ENCODE measurements at places on chromosomes 1 and 21.

DNA sequence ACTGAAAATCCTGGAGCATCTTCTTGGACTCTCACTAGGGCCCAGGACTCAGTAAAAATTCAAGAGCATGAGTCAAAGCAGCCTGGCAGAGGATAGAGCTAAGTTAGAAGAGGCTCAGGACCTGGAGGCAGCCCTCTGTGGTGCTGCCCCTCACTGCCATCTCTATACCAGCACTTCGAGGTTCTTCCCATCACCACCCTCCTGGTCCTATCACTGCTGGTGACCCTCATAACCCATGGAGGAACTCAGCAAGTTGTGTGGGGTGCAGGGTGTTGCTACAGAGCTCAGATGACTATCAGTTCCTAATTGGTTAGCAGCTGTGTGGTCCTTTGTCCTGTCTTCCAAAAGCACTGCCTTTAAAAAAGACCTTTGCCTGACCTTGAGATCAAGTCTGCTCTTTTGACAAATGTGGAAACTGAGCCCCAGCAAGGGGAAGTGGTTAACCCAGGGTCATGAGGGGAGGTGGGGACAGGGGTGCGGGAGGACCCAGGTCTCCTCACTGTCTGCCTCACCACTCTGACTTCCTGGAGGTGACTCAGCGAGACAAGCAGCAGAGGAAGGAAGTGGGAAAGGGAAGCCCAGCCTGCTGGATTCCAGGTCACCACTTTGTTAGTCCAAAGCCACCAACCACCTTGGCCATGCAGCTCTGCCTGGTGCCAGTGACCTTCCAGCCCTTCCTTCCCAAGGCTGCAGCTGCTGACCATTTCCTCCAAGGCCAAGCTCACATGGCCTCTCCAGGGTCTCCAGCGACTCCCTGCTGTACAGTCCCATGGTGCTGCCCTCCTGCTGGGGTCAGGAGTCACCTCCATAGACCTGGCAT lies 199.4 kb upstream of the EDN2 start:
- no peak for DNase-seq

DNA sequence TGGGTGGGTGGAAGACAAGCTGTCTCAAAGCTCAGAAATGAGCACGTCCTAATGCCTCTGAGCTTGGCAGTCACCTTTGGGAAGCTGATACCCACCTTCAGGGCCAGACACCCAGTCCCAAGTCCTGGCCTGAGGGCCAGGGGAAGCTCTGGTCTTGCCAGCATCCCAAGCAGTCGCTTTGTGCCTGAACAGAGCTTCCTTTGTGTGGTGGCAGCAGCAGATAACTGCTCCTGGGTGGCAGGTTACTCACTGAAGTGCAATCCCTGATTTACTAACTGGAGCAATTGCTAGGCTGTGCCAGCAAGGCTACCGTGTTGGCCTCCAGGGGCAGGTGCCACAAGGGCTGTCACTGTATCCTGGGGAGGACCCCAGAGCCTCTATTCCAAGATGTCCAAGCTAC lies 40.4 kb upstream of the GRHL3 start:
- DNase-seq = no peak

GRCh38 chr1:10400013-10400412 lies 1.1 kb downstream of the PGD start:
- DNase-seq = no peak

DNA sequence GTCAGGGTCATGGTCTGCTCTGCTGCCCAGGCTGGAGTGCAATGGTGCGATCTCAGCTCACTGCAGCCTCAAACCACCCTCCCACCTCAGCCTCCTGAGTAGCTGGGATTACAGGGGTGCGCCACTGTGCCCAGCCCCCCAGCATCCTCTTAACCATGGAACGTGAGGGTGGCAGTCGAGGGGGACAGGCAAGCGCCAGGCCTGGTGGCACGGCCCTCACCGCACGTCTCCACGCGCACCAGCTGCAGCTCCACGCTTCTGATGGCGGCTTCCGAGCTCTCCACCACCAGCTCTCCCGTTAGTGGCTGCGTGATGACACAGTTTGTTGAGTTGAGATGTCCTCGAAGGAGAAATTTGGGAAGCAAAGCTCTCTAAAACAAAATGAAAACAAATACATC lies 39.1 kb downstream of the VPS26C start:
- no peak for DNase-seq

- DNase-seq = no peak
Observed at GRCh38 chr1:59142311-59143132, 154.4 kb upstream of the FGGY start.

- no peak for DNase-seq
Observed at GRCh38 chr21:35593000-35593502, 467.3 kb downstream of the SETD4 start.

DNA sequence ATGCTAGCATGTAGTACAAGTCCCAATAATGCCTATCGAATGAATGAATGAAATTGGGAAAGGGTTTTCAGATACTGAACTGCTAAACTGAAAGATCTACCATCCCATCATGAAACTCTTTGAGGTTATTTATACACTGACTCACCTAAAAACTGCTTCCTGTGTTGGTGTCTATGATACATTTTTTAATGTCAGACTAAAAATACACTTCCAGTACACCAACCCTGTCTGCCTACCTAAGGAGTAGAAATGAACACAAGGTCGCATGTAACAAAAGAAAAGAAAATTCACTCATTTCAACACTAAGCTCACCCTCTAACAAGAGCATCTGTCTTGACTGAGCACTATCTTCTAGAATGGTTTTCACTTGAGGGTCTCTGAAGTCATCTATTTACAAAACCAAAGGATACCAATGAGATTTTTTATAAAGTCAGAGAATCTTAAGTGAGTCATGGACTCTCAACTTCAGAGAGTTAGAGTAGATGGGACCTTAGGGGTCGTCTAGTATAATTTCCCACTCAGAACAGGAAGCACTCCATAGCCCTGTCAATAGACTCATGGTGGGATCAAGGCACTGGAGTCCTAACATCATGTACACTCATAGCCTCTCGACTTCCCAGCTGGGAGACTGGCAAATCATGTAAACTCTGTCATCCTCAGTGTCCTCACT lies 53.4 kb downstream of the WLS start:
- DNase-seq = no peak

DNA sequence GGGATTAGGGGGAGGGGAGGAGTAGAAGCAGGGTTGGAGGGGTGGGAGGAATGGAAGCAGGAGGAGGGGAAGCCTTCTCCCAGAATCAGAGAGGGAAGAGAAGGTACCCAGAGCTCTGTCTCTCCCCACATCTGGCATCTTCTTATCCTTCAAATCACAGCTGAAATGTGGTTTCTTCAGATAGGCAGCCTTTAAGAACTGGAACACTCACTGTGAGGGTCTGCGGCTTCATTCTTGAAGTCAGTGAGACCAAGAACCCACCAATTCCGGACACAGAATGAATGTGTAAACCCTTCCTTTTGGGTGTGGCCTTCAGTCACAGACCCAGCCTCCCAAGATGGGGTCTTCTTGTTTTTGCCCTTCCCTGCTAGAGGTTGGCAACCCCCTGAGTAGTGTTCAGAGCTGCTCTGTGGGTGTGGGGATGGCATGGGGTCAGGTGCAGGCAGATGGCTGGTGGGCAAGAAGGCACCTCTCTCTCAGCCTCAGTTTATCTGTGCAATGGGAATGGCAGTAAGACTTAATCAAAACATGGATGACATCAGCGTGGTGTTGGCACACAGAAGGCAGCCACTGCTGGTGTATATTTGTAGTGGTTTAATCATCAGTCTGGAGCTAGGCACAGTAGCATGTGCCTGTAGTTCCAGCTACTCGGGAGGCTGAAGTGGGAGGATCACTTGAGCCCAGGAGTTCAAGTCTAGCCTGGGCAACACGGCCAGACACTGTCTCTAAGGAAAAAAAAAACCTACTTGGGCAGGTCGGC lies 7.2 kb downstream of the FAAH start:
- DNase-seq = no peak

All from HFF-Myc (cell line).